ENCODE measurements at places on chromosomes 7 and 10.

GRCh38 chr7:138030679-138031351 lies 28.9 kb upstream of the CREB3L2 start:
- no peak for DNase-seq

GRCh38 chr7:8418629-8419245 lies 14.7 kb upstream of the NXPH1 start:
- no peak for DNase-seq

GRCh38 chr10:88291289-88292184 lies 291.6 kb downstream of the RNLS start:
- DNase-seq, result no peak

GRCh38 chr7:27095050-27095896 lies 527 bp downstream of the HOXA1 start:
- no peak for DNase-seq

DNA sequence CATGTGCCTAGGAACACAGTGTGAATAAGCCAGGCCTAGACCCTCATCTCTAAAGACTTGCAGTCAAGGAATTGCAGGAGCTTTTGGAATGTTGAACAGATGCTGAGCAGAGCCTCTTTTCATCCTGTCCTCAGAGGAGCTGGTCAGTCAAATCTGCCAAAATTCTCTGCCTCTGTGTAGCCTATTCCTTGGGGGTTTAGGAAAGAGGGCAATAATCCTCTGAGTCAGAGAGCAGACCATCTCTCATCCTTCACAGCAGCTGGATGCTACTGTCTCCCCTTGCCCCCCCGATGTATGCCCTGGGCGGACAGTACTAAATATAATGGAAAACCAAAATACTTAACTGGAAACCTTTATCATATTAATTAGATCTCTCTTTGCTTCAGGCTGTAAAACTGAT lies 52.6 kb downstream of the BICC1 start:
- DNase-seq, result no peak
